ENCODE measurements at places on chromosomes 12 and 14.

DNA sequence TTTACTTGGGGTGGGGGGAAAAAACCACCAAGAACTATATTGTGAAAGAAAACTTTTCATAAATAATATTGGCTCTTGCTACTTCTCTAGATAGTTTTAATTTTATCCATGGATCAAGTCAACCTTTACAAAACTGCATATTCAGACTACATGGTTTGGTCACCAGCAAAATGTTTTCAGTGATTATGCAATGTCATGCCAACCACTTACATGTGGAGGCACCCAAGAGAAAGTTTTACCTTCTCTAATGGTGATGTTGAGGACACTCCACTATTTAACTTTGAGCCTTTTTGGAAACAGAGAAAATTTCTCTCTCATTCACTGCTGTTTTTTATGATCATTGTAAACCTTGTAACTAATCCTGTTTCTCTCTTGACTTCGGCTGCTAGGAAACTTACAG, 21.6 kb downstream of the PLCZ1 start:
- DNase-seq, result no peak

- DNase-seq, result no peak
Observed at GRCh38 chr12:111597831-111598636, 1.1 kb downstream of the ATXN2 start.

GRCh38 chr12:22234561-22234960, 99.9 kb downstream of the ST8SIA1 start:
- DNase-seq, result no peak

GRCh38 chr14:57227083-57227482, 41.6 kb downstream of the EXOC5 start:
- DNase-seq, result no peak

DNA sequence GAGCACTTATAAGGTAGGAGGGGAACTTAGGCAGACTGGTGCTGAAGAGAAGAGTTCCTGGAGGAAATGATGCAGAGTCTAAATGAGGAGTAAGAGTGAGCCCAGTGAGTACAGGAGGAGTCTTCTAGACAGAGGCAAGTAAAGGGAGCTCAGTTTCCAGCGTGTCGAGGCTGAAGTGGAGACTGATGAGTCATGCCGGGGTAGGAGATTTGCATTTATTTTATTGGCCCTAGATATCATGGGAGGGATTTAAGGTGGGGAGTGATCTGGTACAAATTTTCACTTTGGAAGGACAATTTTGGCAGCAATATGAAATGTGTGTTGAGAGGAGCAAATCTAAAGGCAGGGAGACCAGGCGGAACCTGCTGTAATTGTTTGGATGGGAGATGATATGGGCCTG, 157.5 kb downstream of the TTC8 start:
- DNase-seq, result no peak

DNA sequence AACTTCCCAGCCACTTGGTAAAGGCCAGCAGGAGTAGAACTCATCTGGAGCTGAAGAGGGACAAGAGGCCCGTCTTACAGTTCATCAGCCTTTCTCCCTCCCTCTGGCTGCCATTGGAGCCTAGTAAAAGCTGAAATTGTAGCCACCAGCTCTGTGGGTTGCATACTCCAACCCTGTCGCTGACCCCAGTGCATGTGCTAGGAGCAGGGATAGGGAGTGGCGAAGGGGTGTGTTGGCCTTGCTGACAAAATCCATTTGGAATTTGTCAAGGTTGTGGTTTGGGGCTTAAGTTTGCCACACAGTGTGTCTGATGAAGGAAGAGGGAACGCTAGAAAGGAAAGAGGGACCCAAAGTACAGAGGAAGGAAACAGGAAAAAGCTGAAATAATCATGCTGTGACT, 4.0 kb upstream of the ARF3 start:
- DNase-seq, result no peak

DNA sequence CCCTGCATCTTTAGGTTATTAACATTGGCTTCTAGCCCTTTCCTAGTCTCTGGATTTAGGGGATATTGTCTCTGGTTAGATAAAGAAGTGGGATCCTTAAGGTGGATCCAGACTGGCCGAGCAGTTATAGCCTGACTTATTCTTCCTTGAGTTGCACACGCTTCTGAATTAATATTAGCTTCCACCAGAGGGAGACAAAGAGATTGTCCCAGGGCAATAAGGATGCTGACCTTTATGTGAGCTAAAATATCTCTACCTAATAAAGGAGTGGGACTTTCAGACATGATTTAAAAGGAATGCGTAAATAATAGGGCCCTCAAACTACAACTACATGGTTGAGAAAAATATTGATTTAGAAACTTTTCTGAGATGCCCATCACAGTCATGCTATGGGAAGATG, 139.7 kb downstream of the SLCO1B3 start:
- no peak for DNase-seq

- no peak for DNase-seq
Observed at GRCh38 chr12:106907411-106907810, 48.3 kb upstream of the TMEM263 start.

GRCh38 chr12:123073962-123074801, 76.7 kb downstream of the PITPNM2 start:
- DNase-seq, result no peak

- DNase-seq, result no peak
Observed at GRCh38 chr12:71090971-71091370, 66.8 kb downstream of the TSPAN8 start.

DNA sequence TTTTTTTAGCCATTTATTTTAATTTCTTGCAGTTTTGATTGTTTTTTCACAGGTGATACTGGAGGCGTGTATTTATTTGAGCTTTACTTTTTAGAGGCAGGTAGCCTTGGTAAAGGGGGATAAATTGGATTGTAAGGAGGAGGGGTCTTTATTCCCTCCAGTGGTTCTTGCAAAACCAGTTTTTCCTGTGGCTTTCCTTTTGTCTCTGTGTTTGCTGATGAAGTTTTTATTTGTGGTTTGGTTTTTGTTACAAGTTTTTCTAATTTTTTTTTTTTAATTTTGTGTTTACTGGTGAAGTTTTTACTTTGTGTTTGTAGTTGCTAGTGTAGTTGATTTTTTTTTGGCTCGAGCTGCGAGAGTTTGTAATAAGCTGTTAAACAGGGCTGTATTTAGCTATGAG, 278.5 kb downstream of the PRKD1 start:
- DNase-seq, result no peak

DNA sequence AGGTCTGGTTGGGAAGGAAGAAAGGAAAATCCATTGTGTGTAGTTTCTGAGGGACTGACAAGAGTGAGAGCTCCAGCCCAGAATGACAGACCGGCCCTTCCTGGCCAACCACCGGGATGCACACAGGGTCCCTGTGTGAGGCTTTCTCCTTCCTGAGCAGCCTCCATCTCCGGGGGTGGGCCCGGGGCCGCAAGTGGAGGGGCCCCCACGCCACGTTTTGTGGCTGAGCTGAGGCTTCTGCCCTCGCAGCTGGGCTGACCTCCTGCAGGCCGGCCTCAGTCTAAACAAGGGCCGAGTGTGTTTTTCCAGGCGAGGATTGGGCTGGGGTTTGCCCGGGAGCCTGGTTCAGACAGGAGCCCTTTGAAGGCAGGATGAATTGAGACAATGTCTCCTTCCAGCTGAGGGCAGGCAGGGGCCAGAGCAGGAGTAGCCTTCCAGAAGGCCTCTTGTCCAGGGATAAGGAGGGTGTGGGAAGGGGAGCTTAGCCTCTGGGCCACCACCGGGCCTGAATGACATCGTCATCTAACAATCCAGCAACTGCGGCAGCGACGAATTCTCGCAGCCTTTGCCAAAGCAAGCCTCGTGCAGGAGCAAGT, 96.5 kb upstream of the NCOR2 start:
- no peak for DNase-seq

GRCh38 chr14:50822501-50823042, 8.4 kb downstream of the NIN start:
- DNase-seq, result no peak

DNA sequence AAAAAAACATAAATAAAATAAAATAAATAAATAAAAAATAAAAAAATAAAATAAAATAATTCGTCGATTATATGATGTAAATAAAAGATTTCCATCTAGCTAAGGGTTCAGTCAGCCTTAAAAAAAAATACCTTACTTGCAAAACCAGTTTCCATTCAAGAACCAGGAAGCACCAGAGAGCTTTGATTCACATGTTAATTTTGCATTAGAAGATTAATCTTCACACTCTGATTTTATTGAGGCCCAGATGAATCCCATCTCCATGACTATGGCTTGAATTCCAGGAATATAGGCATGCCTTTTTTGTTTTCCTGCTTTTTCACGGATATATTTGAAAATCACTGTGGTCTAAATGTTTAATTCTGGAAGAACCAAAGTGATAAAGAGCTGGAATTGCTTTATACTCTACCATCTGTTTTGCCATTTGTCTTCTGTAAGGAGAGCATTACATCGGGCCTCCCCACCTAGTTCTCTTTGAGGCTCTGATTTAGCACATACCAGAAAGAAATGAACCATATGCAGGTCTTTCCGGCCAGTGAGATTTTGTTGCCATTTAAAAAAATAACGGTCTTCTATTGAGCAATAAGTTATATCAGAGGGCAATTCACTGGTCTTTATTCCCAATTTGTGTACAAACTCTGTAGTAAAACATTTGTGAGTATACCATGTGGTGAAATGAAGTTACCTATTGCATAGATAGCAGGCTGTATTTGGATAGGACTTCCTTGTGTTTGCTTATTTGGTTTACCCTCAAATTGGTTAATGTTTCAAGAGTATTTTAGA, 175.5 kb downstream of the AEBP2 start:
- no peak for DNase-seq

GRCh38 chr14:55540847-55541773, 38.9 kb upstream of the KTN1 start:
- DNase-seq, result no peak

DNA sequence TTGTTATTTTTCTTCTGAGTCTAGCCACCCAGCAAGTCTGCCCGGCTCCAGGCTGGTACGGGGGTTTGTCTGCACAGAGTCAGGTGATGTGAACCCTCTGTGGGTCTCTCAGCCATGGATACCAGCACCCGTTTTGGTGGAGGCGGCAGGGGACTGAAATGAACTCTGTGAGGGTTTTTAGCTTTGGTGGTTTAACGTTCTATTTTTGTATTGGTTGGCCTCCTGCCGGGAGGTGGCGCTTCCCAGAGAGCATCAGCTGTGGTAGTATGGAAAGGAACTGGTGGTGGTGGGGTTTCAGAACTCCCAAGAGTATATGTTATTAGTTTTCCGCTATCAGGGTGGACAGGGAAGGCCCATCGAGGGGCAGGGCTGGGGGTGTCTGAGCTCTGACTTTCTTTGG, 5.3 kb upstream of the SERPINA4 start:
- DNase-seq, result no peak

DNA sequence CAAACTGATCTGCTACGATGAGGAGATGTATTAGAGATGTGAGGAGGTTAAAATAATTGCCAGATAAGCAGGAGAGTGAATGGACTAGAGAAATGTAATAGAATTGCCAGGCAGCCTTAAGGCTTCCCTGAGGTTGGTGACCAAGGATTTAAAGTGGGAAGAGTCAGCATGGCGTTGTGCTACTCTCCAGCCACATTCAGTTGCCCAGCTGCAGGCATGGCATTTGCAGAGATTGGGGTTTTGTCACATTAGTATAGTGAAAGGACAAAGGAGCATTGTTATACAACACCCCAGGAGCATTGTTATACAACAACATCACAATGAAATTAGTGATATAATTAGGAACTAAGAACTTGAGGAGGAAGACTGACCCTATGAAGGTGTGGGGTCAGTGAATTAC, 31.7 kb downstream of the MARK3 start:
- DNase-seq, result no peak

DNA sequence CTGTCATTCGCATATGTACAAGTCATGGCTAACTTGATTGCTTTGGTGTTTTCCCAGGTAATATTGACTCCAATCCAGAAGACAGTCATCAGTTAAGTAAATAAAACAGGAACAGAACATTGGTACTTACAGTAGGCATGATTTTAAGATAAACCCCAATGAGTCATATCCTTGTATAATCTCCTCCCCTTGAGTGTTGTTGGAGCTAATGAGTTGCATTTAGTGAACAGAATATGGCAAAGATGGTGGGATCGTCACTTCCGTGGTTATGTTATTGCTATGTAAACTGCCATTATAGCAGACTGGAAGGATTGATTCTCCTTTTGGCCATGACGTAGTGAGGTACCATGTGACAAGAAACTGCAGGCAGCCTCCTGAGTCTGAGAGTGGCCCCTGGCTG, 102.2 kb downstream of the TMX1 start:
- DNase-seq, result no peak

GRCh38 chr14:58119381-58119780, 32.6 kb downstream of the ARMH4 start:
- DNase-seq, result no peak

DNA sequence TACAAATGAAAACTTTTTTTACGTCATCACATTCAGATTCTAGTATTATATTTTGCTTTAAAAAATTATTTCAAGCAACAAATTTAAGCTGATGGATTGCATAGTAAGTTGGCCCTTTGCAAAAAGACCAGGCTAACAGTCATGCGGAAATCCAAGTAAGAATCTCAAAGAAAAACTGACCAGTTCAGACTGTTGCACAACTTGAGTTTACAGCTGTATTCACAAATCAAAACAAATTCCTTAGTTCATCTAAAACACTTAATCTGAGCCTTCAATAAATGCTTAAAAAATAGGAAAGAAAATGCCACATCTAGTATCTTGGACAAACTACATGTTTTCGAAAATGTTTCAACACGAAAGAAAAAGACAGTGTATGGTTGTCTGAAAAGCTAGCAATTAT, 847 bp downstream of the CCDC59 start:
- no peak for DNase-seq

- DNase-seq, result no peak
Observed at GRCh38 chr14:56143025-56143424, 24.8 kb downstream of the PELI2 start.

- no peak for DNase-seq
Observed at GRCh38 chr12:116879509-116880212, 1.6 kb downstream of the HRK start.

- no peak for DNase-seq
Observed at GRCh38 chr12:21301-22189, 45.0 kb upstream of the IQSEC3 start.

- no peak for DNase-seq
Observed at GRCh38 chr12:2301531-2302461, 249.0 kb downstream of the CACNA1C start.

DNA sequence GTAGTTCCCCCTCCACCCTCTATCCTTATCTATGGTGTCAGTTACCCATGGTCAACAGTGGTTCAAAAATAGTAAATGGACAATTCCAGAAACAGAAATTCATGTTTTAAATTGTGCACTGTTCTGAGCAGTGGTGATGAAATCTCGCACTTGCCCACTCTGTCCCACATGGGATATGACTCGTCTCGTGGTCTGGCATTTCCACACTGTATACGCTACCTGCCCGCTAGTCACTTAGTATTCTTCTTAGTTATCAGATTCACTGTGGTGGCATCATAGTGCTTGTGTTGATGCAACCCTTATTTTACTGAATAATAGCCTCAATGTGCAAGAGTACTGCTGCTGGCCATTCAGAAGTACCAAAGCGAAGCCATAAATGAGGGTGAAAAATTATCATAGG, 507.0 kb downstream of the SNAPC1 start:
- peak; percentile 2 for DNase-seq

DNA sequence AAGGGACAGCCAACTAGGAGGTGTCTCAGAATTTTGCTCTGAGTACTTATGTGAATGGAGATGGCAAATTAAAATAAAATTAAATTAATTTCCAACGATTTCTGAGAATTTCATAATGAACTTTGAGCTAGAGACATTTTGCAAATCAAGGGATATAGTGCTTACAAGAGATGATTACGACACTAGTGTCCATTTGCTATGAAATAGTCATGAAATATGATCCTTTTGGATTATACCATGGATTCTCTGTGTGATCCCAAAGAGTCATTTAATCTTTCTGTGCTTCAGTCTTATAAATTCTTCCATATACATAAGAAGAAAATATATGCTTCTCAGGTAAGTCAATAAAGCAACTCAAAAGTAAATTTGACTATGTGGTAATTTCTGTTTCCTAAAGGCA, 240.6 kb downstream of the SLC25A21 start:
- no peak for DNase-seq

Measured in NK-92 treated with Interleukin-12 subunit alpha and Interleukin-12 subunit beta, amount 100 ng/mL, for 24 hours (cell line).